ENCODE measurements at places on chromosomes 4 and X. TPM values are rescaled to one million over a fixed set of nuclear protein-coding genes. Genes with fewer than 3 reads are reported as not detected.

Gene HSPA4L
- 2.3 TPM for total RNA-seq

Gene HS6ST2
- total RNA-seq = not detected

Gene TIMM17B
- 33.8 TPM for total RNA-seq

Gene TIMP1
- total RNA-seq = 32.4 TPM

GRCh38 chr4:19512086-19512485 is 739.6 kb upstream of the SLIT2 start:
- DNase-seq = no peak

DNA sequence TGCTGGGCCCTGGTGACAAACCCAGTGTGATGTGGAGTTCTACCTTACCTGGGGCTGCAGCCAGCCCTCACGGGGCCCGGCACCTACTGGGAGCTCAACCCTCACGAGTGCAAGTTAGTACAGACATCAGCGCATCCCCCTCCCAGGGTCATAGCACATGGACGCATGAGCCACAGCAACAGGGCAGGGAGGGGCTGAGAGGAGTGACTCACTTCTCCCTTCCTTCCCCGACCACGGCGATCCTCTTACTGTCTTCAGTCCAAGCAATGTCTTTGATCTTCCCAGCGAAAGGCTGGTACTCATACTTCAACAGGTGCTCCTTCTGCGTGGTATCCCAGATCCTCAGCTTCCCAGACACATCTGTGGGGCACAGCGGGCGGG is 17.8 kb downstream of the WDR1 start:
- DNase-seq = no peak

DNA sequence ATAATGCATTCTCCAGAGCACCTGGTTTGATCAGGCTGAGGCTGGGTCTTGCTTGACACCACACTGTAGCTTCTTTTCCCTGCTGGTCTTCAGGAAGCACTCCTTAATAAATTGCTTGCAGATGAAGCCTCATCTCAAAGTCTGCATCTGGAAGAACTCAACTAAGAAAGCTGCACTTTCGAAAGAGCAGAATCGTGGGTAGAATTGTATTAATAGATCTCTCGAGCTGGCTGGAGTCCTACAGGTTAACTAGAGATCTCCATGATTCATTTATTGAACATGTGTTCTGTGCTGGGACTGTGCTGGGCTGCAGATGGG is 152.7 kb downstream of the STK32B start:
- DNase-seq = no peak

GRCh38 chr4:182141061-182141460 is 102.1 kb upstream of the TENM3 start:
- no peak for DNase-seq

- DNase-seq = no peak
These were observed 105.1 kb downstream of the FNIP2 start for GRCh38 chr4:158873795-158874401.
